CD4-positive, alpha-beta T cell treated with Interleukin-12 subunit alpha and Interleukin-12 subunit beta, for 1 hour (primary cell): ENCODE measurements at places on chromosomes 11 and 22.

GRCh38 chr11:19891022-19891421, 178.4 kb downstream of the NAV2 start:
- DNase-seq: no peak

DNA sequence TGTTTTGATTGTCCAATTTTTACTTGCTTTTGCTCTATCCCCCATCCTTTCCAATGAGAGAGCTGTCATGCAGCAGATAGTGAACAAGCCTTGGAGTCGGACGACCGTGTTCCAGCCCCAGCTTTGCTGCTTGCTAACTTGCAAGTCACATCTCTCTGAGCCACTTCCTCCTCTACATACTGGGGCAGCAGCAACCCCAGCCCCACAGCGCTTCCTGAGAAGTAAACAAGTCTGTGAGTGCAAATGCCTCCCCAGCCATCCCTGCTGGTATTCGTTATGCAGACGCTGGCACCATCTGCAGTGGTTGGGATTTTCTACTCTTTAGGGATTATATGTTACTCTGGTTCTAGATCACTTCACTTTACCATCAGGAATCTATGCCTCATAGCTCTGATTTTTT, 35.0 kb downstream of the TPBGL start:
- DNase-seq: peak; percentile 77

- DNase-seq: no peak
Observed at GRCh38 chr11:32448232-32448631, 12.9 kb upstream of the WT1 start.

- DNase-seq: no peak
Observed at GRCh38 chr11:112835591-112836255, 125.5 kb upstream of the NCAM1 start.

- no peak for DNase-seq
Observed at GRCh38 chr22:44625421-44625760, 76.6 kb upstream of the PRR5 start.

GRCh38 chr11:28860893-28861292, 752.7 kb downstream of the METTL15 start:
- no peak for DNase-seq

GRCh38 chr11:45805305-45806071, 539 bp downstream of the SLC35C1 start:
- no peak for DNase-seq

DNA sequence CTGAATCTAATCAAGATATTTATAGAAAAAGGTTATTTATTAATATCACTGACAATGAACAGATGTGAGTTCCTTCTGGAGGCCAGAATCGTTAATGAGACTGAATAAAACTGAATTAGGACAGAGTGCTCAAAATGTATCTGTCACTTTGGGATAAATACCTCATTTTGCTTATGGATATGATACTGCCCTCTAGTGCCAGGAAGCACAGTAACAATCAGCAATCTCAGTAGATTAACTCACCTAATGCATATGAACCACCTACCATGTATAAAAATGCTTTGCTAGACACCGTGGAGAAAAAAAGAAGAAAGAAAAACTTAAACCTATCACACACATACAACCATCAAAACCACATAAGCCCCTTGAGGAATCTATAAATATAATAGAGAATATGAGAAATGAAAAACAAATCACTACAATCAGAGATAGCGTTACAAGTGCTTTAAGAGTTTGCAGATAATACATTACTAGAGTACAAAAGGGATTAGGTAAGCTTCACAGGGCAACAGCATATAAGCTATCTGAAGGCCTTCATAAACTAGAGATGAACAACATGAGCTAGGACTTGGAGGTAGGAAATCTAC, 117.4 kb downstream of the SGSM3 start:
- peak; percentile 57 for DNase-seq

- DNase-seq: no peak
Observed at GRCh38 chr11:4825132-4825531, 4.0 kb downstream of the OR51F2 start.

GRCh38 chr11:120290956-120291355, 34.1 kb upstream of the TLCD5 start:
- DNase-seq: no peak

DNA sequence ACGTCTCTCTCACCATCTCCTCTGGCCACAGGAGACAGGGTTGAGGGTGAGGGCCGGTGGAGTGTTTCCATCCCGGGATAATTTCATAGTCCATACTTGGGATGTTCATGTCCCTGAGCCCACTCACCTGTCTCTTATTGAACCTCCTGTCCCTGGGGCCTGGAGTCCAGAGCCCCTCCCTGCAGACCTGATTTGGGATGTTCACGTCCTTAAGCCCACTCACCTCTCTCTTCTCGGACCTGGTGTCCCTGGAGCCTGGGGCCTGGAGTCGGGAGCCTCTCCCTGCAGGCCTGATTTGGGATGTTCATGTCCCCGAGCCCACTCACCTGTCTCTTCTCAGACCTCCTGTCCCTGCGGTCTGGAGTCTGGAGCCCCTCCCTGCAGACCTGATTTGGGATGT, 868.2 kb downstream of the BRD1 start:
- DNase-seq: no peak

DNA sequence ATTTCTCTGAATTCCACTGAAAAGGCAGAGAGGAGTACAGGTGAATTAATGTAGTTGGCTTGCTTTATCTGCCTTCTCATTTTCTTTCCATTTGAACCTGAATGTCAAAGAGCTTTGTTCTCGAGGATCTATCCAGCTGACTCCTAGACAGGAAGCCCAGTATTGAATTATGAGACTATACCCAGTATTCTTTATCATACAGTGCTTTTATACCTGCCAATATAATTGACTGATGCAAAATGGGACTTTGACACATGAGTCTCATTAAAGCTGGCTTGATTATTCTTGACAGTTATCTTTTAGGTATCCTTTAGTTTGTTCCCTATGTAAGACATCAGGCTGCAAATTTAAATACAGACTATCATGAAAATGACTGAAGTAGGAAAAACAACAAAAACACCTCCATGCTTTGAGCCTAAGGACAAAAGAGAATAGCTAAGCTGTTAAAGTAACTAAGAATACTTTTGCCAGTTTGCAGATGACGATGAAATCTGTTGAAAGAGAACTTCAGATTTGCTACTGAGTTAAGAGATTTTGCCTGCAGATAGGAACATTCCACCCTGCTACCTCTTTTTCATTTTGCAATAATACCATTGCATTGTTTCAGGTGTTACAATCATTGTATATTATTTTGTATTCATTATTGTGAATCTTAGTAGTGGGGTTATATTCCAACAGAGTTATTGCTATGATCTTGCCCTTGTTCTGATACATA, 117.1 kb downstream of the ENTHD1 start:
- DNase-seq: no peak

GRCh38 chr11:132782102-132782501, 750.2 kb downstream of the OPCML start:
- no peak for DNase-seq

DNA sequence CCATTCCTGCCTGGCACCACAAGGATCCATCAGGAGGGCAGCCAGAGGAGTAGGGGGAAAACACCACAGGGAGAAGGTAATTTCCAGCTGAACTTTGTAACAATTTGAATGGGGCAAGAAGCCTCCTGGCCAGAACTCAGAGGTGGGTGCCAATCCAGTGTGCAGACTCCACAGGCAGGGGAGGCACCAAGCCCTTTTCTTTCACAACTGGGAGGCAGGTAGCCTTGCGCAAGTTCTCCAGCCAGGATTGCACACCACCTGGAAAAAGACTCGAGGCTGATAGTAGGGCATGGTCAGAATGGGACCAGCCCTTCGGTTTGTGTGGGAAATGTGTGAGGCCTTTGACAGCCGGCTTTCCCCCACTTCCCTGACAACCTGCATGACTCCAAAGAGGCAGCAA, 161.9 kb upstream of the ARHGAP42 start:
- DNase-seq: no peak

- no peak for DNase-seq
Observed at GRCh38 chr11:116330439-116331185, 442.2 kb downstream of the BUD13 start.

DNA sequence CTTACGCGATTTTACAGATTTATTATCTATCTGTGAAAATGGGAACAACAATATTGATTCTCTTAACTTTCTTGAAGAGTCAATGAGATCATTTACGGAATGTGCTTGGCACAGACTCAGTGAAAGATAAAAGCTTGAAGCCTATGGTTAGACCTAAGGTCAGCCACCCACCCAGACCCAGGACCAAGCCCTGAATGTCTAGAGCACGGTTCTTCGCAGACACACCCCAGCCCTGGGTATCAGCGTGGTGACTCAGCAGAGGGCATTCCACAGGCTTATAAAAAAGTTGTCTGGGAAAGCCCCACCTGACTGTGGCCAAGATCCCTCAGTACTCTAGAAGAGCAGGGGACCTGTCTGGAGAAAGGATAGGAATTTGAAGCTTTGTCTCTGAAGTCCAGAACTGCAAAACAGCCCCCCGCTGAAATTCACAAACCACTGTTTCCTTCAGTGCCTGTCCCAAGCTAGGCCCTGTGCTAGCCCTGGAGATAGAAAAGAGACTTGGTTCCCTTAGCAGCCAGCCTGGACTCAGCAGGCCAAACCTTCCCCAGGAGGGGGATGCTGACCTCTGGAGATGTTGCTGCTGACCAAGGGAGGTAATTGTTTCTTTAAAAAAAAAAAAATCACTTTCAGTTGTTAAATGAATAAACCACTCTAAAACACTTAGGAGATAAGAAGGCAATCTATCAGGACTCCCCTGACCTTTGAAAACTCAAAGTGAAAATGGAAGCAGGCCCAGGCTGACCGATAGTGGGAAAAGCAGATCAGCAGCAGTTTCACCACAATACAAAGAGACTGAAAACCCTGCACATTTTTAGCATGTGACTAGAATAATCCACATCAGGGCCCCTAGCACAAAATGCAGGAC, 114.0 kb downstream of the ABTB2 start:
- DNase-seq: no peak

- no peak for DNase-seq
Observed at GRCh38 chr22:23210428-23211170, 30.3 kb downstream of the BCR start.

GRCh38 chr11:116507016-116507415, 265.8 kb downstream of the BUD13 start:
- DNase-seq: no peak

- peak; percentile 45 for DNase-seq
Observed at GRCh38 chr22:50691521-50691920, 18.9 kb downstream of the SHANK3 start.

- DNase-seq: no peak
Observed at GRCh38 chr11:35688023-35688422, 25.4 kb downstream of the TRIM44 start.
